Activated CD4-positive, alpha-beta T cell treated with anti-CD3 and anti-CD28 coated beads, Interleukin-2, amount 10 ng/mL, durations not matched to agents 24 days and 14 days (primary cell): ENCODE measurements at places on chromosomes 1 and 21. TPM values are rescaled to one million over a fixed set of nuclear protein-coding genes. Genes with fewer than 3 reads are reported as not detected.

GRCh38 chr21:31352836-31353235, 8.8 kb upstream of the TIAM1 start:
- peak; percentile 71 for DNase-seq

The CDCA8 gene
- 35.6 and 35.9 TPM in 2 replicates for total RNA-seq

The PIGR gene
- total RNA-seq, result 0.07 TPM in 1 of 2 replicates, not detected in the other

- DNase-seq, result peak; percentile 74
Measured at GRCh38 chr1:198167436-198167934, 10.7 kb downstream of the NEK7 start.

DNA sequence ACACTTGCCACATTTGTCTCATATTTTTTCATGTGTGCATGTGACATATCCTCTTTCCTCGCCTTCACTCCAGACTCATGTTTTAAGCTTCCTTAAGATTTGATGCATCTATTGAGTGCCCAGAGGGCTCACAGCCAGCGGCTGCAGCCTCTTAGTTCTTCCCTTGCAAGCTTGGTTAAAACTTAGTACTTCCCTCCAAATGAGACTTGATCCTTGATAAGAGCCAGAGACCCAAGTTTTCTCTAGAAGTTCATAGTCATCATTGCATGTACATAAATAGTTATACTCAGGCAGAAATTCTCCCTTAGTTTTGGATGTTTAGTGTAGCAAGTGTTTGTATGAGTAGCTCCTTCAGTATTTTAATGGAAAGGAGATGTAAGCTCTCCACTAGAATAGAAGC, 337.6 kb upstream of the B3GALT2 start:
- DNase-seq, result no peak

GRCh38 chr1:211127166-211127565, 6.8 kb downstream of the KCNH1 start:
- no peak for DNase-seq

DNA sequence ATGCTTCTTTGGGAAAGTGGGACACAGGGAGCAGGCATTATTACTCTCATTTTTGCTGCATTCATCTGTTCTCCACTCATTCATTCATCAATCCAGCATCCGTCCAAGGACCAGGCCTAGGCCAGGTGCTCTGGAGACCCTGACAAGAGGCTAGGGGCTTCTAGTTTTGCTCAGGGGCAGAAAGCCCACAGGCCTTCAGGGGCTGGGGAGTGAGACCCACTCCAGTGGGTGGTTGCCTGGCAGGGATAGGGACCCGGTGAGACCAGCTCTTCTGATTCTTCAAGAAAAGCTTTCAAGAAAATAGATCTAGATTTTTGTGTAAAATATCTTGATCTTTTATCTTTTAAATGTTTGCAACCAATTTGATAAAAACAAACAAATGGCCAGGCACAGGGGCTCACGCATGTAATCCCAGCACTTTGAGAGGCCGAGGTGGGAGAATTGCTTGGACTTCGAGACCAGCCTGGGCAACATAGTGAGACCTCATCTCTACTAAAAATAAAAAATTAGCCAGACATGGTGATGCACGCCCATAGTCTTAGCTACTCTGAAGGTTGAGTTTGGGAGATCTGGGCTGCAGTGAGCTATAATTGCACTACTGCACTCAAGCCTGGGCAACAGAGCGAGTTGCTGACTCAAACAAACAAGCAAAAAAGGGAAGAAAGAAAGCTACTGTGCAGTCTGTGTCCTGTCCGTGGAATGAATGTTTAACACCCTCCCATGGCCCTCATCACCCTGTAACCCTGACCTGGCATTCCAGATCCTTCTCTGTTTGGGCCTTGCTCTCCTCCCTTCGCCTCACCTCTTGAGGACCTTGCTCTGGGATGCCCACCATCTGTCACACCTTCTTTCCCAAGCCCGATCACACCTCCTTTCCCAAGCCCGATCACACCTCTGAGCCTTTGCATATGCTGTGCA, 17.3 kb upstream of the LRP8 start:
- no peak for DNase-seq

DNA sequence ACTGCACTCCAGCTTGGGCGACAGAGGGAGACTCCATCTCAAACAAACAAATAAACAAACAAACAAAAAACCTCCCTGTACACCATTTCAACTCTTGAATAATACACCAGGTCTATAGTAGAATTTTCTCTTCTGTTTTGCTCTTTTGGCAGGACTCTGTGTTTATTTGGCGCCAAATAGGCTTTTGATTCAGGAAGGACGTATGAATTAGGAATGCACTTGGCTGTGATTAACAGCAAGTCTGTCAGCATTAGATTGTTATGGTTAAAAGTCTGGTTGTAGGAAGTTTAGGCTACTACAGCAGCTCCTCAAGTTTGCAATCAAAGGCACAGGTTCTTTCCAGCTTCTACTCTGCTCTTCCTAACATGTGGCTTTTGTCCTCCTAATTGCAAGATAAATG, 113.8 kb upstream of the KCNK1 start:
- no peak for DNase-seq

DNA sequence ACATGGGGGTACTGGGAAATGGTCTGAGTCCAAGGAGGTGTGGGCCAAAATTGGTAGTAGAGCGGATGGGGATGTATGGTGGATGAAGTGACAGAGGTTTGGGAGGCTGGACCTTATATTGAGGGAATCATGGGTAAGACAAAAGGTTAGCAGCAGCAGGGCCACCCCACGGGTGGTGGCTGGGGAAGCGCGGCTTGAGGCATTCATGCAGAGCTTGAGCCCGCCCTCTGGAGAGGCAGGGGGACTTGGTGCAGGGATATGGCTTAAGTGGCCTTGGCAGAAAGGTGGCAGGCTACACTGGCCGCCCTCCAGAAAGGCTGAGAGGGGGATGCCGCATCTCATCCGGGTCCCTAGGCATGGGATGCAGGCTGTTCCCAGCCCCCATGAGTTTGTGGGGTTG, 31.5 kb downstream of the HMGB4 start:
- no peak for DNase-seq

The SLC16A4 gene
- total RNA-seq, result 0.43 and 0.44 TPM in 2 replicates

The TEKT2 gene
- total RNA-seq, result not detected in 2 replicates

The TNFRSF8 gene
- total RNA-seq, result 33.2 and 35.1 TPM in 2 replicates

- no peak for DNase-seq
Measured at GRCh38 chr1:234603221-234604204, 6.5 kb downstream of the IRF2BP2 start.

The SPATA46 gene
- total RNA-seq, result not detected in 2 replicates

DNA sequence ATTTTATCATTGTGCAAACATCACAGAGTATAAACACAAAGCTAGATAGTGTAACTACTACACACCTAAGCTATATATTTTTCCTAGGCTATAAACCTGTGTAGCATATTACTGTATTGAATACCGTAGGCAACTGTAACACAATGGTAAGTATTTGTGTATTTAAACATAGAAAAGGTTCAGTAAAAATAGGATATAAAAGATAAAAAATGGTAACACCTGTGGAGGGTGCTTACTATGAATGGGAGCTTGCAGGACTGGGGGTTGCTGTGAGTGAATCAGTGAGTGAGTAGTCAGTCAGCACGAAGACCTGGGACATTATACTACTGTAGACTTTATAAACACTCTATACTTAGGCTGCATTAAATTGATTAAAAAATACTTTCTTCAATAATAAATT, 4.1 kb downstream of the DTL start:
- no peak for DNase-seq

The KRTAP24-1 gene
- not detected in 2 replicates for total RNA-seq

DNA sequence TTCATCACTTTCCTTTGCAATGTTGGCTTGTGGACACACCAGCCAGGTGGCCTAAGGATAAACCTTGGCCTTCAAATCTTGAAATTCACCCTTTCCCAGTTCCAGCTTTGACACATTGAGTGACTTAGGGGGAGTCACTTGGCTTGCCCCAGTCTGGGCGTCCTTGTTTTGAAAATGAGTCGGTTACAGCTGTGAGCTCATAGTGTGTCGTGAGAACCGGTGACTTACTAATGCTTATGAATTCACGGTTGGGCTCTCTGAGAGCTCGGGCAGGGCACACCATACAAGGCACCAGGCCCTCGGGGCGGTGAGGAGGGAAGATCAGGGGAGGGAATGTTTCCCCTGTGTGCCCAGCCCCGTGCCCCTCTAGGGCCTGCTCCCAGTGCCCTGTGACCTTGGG, 126.9 kb upstream of the TMPRSS2 start:
- DNase-seq, result no peak

- peak; percentile 71 for DNase-seq
Measured at GRCh38 chr1:1306661-1307260, 969 bp downstream of the ACAP3 start.

- peak; percentile 37 for DNase-seq
Measured at GRCh38 chr1:245657371-245657770, 502.6 kb downstream of the KIF26B start.

- DNase-seq, result no peak
Measured at GRCh38 chr1:205588636-205589035, 43.2 kb downstream of the ELK4 start.
